ENCODE measurements at places on chromosomes 13 and 19.

- DNase-seq, result no peak
Observed at GRCh38 chr13:73403355-73404120, 344.7 kb downstream of the KLF5 start.

DNA sequence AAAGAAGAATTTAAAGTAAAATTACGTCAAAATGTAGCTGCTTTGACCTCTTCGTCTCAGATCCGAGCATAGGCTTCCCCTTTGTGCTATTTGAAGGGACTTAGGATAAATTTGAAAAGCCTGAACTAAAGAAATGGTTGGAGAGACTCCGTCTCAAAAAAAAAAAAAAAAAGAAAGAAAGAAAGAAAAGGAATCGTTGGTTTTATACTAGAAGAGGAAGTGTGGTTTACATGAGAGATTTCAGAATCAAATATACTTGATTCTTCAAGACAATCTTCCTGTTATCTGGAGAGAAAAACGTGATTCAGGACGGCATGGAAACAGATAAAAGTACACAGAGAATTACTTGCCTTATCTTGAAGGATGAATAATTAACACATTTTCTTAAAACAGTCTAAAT is 474 bp upstream of the ZNF780B start:
- no peak for DNase-seq

DNA sequence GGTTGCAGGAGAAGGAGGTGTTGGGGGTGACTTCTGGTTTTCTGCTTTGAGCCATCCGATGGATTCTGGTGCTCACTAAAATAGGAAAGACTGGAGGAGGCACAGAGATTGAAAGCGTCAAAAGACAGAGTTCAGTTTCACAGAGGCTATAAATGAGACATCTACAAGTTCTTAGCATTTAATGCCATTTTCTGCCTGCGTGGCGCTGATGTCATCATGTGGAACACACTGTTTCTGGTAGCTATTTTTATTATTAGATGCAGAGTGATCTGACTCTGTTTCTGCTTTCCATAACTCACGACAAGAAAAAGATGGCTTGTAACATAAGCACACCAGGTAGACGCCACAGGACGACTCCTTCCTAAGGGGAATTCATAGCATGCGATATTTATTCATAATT is 3.3 kb upstream of the SLC39A3 start:
- no peak for DNase-seq

- DNase-seq, result no peak
Observed at GRCh38 chr13:76449716-76450115, 436.5 kb downstream of the KCTD12 start.
